AG04450 (cell line): ENCODE measurements at places on chromosomes 2 and 18. TPM values are rescaled to one million over a fixed set of nuclear protein-coding genes. Genes with fewer than 3 reads are reported as not detected.

POTEJ gene
- polyA plus RNA-seq, result not detected in 2 replicates

ELOA2 gene
- not detected in 2 replicates for polyA plus RNA-seq

DNA sequence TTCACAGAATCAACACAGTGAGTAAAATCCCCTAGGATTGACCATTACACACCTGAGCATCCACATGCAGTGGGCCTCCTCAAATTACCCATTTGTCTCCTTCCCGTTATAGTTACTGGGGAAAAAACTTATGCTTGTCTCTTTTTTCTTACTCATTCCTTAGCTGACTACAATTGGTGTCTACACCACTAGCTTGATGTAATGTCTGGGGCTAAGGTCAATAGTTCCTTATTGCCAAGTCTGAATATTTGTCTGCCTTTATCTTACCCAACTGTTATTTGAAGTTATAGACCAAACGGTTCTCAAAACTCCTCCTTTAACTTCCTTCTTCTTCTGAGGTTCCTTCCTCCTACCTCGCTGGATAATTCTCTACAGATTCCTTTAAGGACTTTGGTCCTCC lies 41.9 kb upstream of the TMEM17 start:
- DNase-seq, result no peak

DNA sequence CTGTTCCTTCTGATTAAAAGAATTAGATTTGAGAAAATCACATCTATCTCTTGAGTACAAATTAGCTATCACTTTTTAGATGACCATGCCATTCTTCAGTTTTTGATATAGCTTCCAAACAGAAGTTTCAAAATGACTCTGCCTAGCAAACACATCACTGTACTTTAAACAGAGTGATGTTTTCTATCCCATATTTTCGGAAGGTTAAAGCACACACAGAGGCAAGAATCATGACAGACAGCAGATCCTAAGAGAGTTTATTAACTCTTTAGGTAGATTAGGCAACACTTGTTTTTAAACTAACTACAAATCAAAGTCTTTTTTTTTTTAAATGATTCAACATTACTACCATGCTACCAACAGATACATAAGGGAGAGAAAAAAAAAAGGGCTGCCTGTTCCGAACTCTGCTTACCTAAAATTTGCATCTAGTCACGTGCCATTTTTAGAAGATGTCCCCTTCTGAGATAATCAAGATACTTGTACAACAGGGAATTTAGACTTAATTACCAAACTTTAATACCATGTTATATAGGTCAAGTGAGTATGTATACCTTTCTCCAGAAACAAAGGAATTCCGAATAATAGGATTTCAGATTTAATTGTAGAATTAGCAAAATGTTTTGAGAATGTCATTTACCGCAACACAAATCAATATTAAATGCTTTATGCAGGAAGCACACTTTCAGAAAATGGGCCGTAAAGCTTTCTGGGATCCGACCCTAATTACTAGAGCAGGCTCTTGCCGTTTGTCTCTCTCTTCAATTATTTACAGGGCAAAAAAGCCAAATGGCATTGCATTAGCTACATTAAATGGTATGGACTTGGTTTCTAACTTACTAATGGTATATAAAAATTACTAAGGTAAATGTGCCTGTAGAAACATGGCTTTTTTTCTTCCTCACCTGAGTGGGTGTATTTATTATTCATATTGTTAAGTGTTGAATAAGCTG lies 2.6 kb downstream of the RBMS1 start:
- DNase-seq, result no peak

- no peak for DNase-seq
These were observed 600 bp downstream of the KATNAL2 start for GRCh38 chr18:46917803-46918600.

DNA sequence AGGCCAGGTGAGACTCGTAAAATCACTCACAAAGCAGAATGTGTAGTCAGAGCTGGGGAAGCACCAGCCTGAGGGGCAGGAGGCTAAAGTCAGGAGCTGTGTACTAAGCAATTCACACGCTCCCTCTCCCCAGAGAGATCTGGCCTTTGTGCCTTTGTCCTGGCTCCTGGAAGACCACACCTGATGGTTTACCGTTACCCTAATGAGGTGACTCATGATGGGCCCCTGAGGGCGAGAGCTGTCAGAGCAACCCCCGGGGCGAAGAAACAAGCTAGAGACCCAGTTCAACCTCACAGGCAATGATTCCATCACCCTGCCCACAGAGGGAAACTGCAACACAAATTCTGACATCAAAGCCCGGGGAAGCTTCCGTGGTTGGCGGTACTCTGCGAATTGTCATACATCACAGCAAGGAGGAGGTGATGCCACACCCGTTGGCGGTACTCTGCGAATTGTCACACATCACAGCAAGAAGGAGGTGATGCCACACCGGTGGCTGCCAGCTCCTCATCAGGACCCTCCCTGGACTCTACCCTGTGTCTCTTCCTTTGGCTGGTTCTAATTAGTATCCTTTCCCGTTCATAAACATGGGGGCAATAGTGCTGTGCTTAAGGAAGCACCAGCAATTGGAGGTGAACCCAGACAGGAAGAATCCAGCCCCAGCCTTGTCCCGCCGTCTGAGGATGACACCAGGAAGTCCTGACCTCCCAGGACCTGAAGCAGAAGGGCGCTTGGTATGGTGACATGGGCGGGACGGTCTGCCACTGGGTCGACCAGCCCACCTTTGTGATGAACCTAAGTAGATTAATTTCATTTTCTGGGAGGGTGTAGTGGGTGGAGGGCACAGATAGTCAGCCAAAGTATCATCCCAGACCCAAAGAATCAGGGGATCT lies 30.5 kb downstream of the B3GNT7 start:
- no peak for DNase-seq

- DNase-seq, result no peak
These were observed 103.2 kb downstream of the PIEZO2 start for GRCh38 chr18:11046140-11046539.
